ENCODE measurements at places on chromosomes 6 and 20.

DNA sequence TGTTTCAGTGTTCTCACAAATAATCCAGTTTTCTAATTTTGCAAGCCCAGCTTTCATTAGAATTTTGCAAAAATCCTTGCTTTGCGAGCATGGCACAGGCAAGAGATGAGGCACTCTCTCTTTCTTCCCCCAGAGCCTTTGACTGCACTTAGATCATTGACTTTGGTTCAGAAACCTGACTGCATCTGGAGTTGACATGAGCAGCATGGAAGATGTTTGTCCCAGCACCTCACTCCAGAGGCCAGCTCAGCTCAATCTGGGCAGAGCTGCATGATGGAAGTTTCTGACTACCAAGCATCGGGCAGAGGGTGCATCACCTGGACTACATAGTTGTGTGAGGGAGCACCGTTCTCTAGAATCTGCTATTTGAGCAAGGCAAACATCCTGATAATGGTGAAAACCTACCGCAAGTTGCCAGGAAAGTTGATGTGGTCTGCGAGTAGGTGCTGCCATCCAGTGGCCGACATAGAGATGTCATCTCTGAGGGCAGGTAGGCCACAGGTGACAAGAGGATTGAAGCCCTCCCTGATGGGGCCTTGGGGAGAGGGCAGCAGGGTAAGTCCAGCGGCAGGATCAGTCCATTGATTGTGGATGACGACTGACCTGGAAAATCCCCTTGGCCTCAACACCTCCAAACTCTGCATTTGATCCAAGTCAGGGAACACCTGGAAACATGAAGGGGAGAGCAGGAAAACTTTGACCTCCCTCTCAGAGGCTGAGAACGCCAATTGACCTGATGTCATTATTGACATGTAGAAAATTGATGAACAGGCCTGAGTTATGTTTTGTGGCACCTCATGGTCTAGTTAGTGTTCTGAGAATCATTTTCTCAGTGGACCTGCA lies 3.8 kb upstream of the LPA start:
- no peak for DNase-seq

DNA sequence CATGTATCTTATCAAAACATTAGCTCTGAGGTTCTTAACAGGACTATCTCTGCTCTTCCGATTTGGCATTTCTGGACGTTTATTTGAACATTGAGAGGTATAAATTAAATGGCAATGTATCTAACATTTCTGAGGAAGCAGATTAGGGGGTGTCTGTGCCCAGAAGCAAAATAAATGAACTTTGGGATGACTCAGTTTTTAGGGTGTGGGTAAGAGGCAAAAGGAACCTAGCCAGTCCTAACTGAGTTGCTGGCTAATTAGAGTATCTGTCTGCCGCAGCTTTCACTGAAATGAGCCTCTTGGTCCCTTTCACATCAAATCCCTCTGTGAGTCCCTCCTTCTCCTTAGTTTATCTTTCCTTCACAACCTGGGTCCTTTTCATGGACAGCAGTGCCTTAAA lies 1.1 kb downstream of the RNF144B start:
- no peak for DNase-seq

- no peak for DNase-seq
Observed at GRCh38 chr6:6651335-6651734, 62.8 kb downstream of the LY86 start.

DNA sequence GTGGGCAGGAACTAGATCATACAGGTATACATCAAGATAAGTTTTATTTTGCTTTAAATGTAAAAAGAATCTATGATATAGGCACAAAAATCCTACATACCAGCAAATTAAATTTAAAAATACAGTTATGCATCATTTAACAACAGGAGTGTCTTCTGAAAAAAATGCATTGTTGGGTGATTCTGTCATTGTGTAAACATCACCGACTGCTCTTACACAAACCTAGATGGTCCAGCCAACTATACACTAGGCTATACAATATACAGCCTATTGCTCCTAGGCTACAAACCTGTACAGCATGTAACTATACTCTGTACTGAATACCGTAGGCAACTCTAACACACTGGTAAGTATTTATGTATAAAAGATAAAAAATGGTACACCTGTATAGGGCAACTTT lies 139.4 kb downstream of the RNGTT start:
- DNase-seq, result no peak

DNA sequence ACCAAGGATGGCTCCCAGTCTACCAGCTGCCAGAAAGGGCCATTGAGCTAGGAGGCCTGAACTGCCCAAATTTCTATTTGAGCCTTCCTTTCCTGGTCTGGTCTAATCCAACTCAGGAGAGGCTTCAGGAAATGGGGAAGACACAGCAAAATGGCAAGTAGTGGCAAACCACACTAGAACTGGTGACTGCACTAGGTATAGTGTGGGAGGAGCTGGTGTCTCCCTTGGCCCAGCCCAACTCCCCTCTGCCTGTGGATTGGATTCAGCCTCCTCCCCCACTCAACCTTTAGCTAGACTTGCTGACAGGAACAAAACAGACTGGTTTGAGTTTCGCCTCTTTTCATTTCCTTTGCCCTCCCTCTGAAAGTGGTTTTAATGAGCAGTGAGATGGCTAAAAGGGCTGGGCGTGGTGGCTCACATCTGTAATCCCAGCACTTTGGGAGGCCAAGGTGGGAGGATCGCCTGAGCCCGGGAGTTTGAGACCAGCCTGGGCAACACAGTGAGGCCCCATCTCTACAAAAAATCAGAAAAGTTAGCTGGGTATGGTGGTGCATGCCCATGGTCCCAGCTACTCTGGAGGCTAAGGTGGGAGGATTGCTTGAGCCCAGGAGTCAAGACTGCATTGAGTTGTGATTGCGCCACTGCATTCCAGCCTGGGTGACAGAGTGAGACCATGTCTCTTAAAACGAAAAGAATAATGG lies 17.5 kb downstream of the MRPS18A start:
- no peak for DNase-seq

GRCh38 chr6:138885156-138885819 lies 89.4 kb downstream of the ECT2L start:
- no peak for DNase-seq

DNA sequence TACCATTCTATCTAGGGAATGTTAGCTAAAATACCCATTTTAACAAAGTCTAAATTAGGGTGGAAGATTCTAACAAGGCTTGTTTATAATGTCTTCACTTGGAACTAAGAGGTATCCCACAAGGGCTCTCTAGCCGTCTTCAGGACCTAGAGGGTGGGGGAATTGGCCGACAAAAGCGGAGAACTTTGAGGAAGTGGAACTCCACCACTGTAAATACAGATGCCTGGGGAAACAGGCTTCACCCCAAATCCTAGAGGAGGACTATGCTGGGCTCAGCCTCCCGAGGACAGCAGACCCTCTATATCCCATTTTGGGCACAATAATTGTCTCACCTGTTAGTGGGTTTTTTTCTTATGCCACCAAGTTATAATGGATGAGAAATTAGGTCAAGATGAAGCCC lies 58.0 kb upstream of the TFB1M start:
- DNase-seq, result no peak

DNA sequence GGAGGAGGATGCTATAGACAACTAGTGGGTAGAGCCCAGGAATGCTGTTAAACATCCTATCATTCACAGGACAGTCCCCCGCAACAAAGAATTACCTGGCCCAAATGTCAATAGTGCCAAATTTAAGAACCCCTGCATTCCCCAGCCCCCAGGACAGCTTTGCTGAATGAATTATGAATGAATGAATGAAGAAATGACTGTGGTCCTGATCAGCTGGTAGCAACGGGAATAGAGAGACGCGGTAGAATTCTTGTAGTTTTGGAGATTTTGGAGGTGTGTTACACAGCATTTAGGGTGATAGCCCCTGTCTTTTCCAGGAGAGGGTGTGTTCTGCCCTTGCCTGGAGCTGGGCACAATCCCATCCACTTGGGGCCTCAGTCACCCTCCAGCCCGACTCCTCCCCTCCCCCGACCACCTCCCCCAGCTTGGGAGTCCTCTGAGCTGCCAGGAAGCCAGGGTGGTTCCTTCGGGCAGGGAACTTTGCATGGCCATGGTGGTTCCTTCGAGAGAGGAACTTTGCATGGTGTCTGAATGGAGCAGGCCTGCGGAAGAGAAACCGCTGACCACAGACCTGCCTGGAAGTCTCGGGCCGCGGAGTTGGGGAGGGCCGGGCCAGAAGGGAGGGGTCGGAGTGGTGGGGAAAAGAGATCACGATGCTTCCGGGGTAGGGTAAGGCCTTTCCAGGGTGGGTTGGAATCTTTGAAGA lies 1.0 kb upstream of the HCK start:
- DNase-seq, result no peak

GRCh38 chr20:22574545-22575086 lies 9.8 kb downstream of the FOXA2 start:
- DNase-seq, result no peak

GRCh38 chr20:63287697-63288580 lies 5.0 kb upstream of the COL20A1 start:
- DNase-seq, result no peak
